Stimulated activated CD8-positive, alpha-beta memory T cell treated with anti-CD3 and anti-CD28 coated beads, Interleukin-4, amount 100 ng/mL, for 1 hour (primary cell): ENCODE measurements at places on chromosomes 7 and 10.

DNA sequence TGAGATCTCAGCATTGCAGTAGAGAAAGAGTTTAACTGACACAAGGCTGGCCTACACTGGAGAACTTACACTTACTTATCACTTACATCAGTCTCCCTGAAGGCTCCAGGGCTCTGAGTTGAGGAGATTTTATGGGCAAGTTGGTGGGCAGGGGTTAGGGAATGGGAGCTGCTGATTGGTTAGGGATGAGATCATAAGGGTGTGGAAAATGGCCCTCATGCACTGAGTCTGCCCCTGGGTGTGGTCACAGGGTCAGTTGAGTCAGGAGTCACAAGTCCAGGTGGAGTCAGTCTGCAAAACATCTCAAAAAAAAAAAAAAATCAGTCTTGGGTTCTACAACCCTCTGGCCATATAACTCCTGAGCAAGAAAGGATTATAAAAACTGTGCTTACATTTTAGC, 60.5 kb downstream of the PPP1R17 start:
- no peak for DNase-seq

- no peak for DNase-seq
These were observed 95.8 kb downstream of the CLEC2L start for GRCh38 chr7:139619367-139619657.

GRCh38 chr10:104150139-104150538, 28.2 kb downstream of the SFR1 start:
- DNase-seq: no peak

GRCh38 chr10:122655524-122656307, 43.9 kb downstream of the C10orf120 start:
- DNase-seq: no peak

DNA sequence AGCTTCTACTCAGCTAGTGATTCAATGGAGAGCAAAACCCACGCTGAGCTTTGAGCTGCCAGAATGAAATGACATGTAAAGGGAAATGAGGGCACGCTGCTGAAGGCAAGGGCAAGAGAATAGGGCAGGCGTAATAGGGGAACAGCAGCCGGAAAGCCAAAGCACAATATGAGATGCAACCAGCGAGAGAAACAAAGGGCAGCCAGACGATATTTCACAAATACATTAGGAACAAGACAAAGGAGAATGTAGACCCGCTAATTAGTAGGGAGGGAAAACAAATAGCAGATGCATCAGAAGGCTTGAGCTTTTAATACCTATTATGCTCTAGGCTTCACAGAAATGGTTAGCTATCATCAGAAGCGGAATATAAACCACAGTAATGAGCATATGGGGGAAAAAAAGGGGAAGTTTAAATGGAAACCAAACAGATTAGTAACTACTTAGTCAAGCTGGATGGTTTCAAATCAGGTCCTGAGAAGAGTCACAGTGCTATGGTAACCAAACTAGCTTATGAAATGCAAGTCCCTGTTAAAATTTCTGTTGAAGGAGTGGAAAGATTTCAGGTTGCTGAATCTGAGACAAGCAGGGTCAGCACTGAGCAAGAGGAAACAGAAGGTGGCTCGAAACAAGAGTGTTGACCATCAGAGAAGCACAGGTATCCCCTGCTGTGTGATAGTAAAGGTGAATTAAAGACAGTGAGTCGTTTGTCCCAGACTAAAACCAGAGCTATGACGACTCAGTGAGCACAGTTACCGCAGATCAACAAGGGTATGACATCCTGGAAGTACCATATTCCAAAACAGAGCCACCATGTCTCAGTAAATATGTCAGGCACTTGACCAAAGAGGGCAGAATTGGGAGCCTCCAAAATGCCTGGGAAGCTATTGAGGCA, 496.9 kb upstream of the CELF2 start:
- no peak for DNase-seq

- DNase-seq: no peak
These were observed 404.7 kb upstream of the PODXL start for GRCh38 chr7:131961054-131961680.

DNA sequence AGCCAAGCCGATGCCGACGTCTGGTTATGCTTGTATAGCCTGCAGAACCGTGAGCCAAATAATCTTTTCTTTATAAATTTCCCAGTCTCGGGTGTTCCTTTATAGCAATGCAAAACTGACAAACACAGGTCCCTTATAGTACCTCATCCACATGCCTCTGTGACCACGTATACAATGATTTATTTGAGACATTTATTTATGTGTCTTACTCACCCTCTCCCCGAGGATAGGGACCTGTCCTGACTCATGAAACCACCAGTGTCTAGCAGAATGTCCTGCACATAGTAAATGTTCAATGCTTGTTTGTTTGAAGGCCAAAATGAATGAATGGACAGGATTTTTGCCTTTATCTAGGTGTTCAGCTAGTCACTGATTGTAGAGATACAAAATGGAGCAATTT, 147.9 kb upstream of the FZD8 start:
- no peak for DNase-seq

- no peak for DNase-seq
These were observed 10.3 kb downstream of the SFXN3 start for GRCh38 chr10:101041252-101041761.

GRCh38 chr10:101783736-101784118, 481 bp upstream of the NPM3 start:
- DNase-seq: no peak

- no peak for DNase-seq
These were observed 39.9 kb upstream of the BNIP3 start for GRCh38 chr10:132021504-132022143.

DNA sequence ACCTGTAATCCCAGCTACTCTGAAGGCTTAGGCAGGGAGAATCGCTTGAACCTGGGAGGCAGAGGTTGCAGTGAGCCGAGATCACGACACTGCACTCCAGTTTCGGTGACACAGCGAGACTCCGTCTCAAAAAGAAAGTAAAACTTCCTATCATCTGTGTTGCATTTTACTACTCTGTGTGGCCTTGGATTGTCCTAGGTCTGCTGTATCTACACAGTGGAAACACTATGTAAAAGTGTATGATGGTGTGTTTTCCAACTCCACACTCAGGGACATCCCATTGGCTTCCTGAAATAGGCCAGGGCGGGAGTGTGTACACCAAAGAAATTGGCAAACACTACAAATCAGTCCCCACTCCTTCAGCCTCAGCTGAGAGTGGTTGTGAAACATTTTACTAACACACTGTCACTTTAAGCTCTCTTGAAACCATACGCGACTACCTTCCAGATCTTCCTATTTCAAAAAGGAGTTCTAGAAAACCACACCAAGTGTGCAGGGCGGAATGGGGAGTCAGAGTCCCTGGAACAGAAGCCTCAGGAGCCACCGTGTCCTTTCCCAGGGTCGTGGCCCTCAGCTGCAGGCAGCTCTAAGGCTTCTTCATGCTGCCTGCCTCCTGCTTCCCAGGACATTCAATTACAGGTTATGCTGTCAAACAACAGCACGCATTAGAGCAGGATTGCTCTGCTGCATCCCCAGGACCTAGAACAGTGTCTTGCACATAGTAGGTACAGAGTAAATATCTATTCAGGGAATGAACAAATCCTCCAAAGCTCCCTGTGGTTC, 275.4 kb downstream of the PARD3 start:
- DNase-seq: no peak

- DNase-seq: no peak
These were observed 587.2 kb upstream of the MKI67 start for GRCh38 chr10:128713471-128713870.

DNA sequence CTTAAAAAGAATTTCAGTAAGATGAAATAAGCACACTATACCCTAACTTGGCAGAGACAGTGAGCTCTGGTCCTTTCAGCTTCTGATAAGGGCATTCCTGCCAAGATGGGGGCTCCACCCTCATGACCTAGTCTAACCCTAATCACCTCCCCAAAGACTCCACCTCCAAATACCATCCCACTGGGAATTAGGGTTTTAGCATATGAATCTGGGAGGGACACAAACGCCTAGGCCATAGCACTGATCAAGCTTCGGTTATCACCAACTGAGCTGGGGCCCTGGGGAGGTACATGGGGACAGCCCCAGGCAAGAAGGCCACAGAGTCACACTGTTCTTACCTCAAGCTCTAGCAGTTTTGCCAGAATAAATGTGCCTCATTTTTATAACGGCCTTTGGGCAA, 31.4 kb downstream of the PALS2 start:
- DNase-seq: no peak

- no peak for DNase-seq
These were observed 2.4 kb downstream of the RASGEF1A start for GRCh38 chr10:43264344-43264964.

GRCh38 chr10:121049489-121049888, 198.3 kb downstream of the WDR11 start:
- DNase-seq: no peak

- DNase-seq: no peak
These were observed 67.3 kb downstream of the EPDR1 start for GRCh38 chr7:37987732-37988131.

- no peak for DNase-seq
These were observed 336.0 kb downstream of the AUTS2 start for GRCh38 chr7:69934144-69934903.
